ENCODE measurements at places on chromosomes 5 and 9.
A peak's percentile ranks its signal among the peaks of the same experiment; 100 is the strongest.

GRCh38 chr9:131744171-131744719 is 4.4 kb upstream of the RAPGEF1 start:
- DNase-seq: no peak

DNA sequence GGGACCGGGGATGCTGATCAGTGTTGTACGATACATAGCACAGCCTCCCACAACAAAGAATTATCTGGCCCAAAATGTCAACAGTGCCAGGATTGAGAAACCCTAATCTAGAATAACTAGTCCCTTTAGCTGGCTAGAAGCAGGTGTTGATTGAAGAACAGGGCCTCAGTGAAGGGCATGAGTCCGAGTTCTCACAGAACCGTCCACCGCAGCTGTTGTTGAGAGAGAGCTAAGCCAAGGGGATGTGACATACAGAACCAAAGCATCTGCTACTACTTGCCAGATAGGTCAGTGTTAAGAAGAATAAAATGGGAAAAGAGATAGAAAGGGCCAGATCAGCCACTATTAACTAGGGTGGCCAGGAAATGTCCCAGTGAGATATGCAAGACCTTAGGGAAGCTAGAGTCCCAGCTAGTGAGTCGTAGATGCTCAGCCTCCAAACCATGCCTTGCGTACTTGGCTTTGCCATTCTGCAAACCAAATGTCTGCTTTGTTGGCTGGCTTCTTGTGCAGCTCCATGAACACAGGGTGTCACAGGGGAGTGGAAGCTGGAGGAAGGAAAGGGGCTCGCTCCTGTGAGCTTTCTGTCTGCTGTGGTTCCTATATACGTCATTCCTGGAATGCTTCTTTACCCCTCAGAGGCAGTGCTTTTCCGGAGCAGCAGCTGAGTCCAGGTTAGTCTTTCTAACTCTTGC is 68.9 kb downstream of the FBXO38 start:
- no peak for DNase-seq

- DNase-seq: no peak
These were observed 15.1 kb upstream of the NCS1 start for GRCh38 chr9:130157079-130157478.

DNA sequence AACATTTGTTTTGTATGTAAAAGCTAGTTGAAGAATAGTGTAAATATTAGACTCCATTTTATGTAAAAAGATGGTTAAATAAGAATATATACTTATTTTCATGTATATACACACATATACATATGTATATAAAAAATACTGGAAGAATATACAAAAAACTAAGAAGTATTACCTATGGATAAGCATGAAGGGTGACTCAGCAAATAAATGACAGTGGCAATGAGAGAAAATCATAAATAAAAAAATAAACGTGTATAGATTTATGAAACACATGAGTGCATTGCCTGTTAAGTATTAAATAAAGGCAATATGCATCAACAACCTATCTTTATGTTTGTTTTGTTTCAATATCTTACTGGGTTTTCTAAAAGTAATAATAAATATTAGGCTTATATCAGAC is 435.3 kb downstream of the CYLC2 start:
- no peak for DNase-seq

GRCh38 chr9:108521063-108521590 is 334.7 kb downstream of the ACTL7B start:
- no peak for DNase-seq

DNA sequence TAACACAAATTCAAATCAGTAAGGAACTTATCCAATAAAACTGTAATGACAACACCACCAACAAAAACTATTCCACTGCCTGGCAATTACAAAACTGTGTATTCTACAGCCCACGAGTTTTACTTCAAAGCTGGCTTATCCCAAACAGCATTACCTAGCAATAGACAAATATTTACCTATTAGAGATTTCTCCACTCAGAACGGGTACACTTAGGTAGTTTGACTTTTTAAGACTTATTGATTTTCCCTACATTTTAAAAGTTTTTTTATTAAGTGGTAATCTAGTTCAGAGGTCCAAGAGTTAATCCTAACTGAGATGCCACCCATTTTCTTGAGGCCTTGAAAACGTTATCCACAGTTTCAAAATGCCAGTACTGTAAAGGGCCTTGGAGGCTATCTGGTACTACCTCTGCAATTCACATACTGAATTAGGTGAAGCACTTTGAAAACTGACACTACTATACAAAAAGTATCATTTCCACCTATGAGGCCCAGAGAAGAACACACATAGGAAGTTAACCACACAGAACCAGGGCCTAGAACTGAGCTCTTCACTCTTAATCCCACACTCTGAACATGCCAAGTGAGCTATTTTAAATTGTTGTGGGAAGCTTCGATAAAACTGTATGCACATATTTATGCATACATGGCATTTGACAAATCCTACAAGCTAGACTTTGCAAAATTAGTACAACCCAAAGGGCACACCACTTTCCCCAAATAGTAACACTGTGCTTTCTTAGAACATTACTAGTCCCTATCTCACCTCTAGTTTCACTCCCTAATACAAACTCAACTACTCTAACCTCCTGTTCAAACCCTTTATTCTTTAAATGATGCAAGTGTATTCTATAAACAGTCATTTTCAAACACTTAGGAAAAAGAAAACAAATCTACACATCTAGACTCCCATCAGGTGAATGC is 2.1 kb downstream of the NADK2 start:
- DNase-seq: no peak

GRCh38 chr9:37309136-37309535 is 113.4 kb upstream of the GRHPR start:
- DNase-seq: peak; percentile 33

GRCh38 chr5:1492757-1493156 is 31.0 kb downstream of the LPCAT1 start:
- no peak for DNase-seq

- DNase-seq: no peak
These were observed 34.7 kb downstream of the WHRN start for GRCh38 chr9:114470581-114470980.

- DNase-seq: no peak
These were observed 1.9 kb downstream of the OCLN start for GRCh38 chr5:69494452-69494851.

- no peak for DNase-seq
These were observed 17.3 kb upstream of the IGFBPL1 start for GRCh38 chr9:38441347-38442085.

DNA sequence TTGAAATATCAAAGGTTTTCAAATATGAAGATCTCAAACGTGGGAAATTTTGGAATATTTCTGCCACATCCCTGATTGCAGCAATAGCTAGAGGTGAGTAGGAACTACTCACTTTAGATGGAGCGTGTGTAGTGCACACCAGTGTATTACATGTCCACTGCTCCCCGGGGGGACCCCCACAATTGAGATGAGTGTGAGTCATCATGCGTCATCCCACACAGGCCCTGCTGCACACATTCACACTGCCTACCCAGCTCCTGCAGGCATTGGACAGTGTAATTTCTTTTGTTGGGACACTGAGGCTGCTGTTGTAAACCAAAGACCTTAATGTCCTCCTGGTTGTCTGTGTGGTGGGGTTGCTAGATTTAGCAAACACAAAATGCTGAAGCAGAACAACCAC is 280.0 kb downstream of the GAS1 start:
- DNase-seq: peak; percentile 3

- no peak for DNase-seq
These were observed 631 bp upstream of the RCL1 start for GRCh38 chr9:4792054-4792571.

DNA sequence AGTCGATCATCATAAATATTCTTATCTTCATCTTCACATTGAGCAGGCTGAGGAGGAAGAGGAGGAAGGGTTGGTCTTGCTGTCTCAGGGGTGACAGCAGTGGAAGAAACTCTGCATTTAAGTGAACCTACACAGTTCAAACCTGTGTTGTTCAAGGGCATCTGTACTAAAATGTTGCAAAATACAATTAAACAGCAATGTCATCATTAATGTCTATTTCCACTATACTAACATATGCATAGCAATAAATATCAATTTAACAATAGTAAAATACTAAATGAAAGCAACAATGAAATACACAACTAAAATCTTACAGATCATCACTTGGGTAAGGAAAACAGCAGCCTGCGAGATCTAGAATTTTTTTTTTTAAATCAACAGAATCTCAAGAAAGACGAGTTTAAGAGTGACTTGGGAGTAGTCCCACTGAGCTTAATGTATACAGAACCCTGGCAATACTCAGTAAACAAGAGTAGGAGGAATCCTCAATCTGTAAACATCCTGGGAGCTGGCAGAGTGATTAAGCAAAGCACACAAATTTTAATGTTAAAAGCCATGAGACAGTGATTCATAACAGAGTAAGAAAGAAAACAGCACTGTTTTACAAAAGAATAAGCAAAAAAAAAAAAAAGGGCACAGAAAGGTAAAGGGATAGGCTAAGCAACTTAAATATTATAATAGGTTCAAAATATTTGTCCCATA is 10.0 kb downstream of the HOMER1 start:
- DNase-seq: no peak
